ENCODE measurements at places on chromosomes 4 and X.

- DNase-seq: no peak
Measured at GRCh38 chrX:152600853-152601633, 36.7 kb upstream of the GABRQ start.

GRCh38 chrX:41090568-41091238, 5.5 kb downstream of the USP9X start:
- no peak for DNase-seq

DNA sequence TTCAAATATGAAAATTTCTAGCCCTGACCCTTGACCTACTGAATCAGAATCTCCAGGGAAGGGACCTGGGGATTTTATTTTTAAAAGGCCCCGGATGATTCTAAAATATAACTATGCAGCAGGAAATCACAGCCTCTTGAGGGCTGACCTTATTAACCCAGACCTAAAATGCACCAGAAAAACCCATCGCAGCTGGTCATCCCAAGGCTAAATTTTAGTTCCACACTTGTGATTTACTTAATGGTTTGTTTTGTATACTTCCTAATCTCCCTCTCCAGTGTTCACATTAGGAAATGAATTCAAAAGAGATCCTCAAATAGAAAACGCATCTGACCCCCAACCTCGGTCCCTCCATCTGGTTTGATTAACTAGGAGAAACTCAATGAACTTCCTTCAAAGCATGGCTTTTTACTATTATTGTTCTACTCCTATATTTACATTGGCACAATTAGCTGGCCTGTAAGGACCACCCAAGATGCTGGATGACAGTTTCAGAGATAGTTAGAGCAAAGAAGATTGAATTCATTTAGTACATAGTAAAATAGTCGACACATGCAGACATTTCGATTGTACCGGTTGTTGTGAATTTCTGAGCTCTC, 147.8 kb upstream of the MED14 start:
- no peak for DNase-seq

- no peak for DNase-seq
Measured at GRCh38 chr4:113094802-113095201, 45.3 kb downstream of the ANK2 start.

DNA sequence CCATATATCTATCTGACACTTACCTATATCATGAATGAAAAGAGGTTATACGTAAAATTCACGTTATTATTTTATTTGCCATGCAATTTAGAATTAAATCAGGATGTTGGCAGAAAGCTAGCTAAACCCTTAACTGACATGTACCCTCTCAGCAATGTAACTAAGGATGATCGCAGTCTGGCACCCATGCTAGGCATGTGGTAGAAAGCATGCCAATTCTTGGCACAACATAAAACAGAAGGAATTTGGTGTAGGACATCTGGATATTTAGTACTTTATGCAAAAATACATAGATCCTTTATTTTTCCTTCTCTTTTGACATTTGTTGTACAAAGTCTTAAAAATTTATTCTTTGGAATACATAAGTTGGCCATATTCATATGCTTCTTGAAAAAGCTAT, 436.8 kb upstream of the FAT1 start:
- no peak for DNase-seq

DNA sequence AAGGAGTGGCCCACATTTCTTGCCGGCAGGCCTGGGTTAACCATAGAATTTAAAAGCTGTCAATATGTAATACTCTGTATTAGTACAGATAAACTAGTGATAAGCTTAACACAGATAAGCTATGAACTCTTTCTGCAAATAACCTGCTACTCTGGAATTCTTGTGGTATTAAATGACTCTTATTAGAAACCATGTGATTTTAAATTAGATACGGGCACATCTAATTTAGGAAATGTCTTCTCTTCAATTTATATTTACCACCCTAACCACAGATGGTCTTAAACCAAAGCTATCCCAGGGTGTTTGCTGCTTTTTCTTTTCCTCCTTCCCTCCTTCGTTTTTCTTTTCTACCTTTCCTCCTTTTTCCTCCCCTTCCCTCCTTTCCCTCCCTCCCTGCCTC, 4.9 kb downstream of the GNRHR start:
- DNase-seq: no peak

DNA sequence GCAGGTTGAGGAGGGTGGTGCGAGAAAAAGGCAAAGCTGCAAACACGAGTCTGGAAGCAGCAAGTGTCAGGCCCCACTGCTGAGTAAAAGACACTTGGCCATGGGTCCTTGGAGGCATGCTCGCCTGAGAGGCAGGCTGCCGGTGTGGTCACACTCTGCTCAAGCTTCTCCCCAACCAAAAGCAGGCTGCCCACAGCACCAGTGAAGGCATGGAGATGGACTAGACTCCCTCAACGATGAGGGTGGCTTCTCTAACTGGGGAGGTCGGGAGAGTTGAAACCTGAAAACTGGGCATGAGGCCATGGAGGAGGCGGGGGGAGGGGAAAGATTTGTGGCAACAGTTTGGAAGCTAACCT, 86.5 kb downstream of the ATG4A start:
- DNase-seq: no peak

DNA sequence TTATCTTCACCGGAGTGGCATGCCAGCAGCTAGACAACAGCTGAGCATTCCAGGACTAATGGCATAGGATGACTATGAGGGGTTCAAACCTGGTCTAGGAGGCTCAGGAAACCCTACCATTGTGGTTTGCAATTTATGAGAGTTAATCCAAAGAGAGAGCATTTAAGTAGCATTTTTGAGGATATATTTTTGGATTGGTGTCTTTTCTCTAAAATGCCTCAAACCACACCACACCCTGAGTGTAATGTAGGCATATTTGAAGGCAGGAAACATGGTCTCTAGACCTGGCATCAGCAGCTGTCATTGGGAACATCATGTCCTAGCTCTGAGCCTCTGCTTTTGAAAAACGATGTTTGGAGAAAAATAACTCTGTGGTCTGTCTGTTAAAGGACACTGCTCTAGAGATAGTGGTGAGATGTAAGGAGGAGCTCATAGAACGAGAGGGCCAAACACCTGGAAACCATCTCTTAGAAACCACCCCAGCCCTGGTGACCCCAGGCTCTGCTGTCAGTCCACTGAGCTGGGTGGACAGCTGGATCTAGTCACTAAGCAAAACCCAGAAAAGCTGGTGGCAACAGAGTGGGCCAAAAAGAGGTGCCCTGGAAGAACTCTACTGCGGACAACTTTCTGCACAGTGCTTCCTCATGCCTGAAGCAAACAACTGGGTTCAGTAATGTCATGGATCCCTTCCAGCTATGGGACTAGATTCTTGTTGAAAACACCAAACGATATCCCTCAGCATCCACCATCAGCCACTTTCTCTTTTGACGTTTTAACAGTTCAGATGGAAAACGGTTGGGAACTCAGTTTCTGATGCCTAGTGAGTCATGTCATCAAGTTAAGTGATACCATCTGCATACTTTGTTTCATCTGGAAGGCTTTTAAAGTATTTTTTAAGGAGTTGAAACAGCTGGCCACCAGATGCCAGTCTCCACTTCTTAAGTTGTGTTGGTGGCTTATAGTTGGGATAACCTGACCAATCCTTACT, 100.2 kb upstream of the C1QTNF7 start:
- no peak for DNase-seq

GRCh38 chrX:152941328-152942076, 43.6 kb downstream of the ZNF185 start:
- DNase-seq: peak; percentile 69

- DNase-seq: no peak
Measured at GRCh38 chr4:3410401-3411135, 31.2 kb upstream of the HGFAC start.

DNA sequence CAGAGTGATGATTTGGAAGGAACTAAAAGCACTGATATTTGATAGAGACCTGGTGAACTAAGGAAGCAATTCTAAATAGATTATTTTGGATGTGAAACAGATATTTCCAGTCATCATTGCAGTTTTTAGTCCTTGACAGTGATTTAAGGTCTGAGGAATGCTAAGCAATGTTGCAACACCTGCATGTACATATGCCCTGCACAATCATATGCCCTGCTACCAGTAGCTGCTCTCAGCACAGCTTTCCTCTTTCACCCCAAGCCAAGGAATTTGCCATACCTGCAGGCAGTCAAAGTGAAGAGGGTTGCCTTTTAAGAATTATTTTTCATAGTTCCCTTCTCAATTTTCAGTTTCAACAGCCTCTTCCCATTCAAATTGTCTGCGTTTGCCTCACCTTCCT, 8.7 kb upstream of the FAM47A start:
- DNase-seq: no peak

- no peak for DNase-seq
Measured at GRCh38 chr4:111713276-111713675, 432.0 kb upstream of the FAM241A start.

GRCh38 chr4:114926583-114926982, 186.8 kb downstream of the NDST4 start:
- no peak for DNase-seq

DNA sequence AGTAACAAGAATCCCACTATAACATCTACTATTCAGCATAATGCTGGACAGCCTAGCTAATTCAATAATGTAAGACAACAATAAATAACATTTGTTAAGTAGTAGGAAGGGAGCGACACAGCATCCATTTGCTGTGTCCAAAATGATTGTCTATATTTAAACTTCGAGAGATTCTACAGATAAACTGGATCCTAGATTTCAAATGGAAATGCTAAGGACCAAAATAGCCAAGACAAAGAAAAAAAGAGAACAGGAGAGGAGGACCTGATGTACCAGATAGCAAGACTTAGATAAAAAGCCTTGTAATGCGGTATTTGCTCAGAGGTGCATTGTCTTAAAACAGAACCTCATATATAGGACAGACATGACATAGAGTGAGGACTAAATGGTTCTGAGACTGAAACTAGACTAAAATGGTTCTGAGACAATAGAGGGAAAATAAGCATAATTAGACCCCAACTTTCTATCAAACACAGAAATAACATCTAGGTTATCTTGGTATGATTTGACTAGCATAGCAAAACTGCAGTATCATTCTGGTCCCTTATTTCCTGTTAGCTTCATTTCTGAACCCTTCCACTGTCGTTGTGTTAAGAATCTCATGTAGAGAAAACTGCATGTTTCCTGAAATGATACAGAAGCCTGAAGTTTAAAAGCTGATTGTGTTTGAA, 3.8 kb downstream of the HPGDS start:
- DNase-seq: peak; percentile 11

GRCh38 chr4:100557306-100557705, 39.5 kb upstream of the EMCN start:
- no peak for DNase-seq

GRCh38 chrX:66050140-66050569, 10.3 kb upstream of the VSIG4 start:
- no peak for DNase-seq

All from GM12878 (cell line).